ENCODE measurements at places on chromosomes 6 and 20.
A peak's percentile ranks its signal among the peaks of the same experiment; 100 is the strongest.

DNA sequence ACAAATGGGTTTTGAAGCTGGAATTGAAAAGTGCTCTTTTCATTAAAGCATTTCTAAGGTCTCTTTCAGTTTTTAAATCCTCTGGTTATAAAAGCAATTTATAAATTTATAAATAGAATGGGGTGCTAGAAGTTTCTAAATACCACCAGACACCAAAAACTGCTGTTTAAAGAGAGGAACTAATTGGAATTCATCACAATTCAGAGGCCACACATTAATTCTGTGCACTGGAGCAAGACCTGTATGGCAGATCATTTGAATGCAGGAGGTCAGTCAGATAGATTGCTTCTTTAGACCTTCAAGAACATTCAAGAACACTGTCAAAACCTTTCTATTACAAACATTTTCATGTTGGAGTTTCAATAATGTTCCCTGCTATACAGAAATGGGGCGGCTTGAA, 55.1 kb downstream of the ALDH8A1 start:
- no peak for DNase-seq

- no peak for DNase-seq
Measured at GRCh38 chr6:16503241-16503775, 258.0 kb downstream of the ATXN1 start.

DNA sequence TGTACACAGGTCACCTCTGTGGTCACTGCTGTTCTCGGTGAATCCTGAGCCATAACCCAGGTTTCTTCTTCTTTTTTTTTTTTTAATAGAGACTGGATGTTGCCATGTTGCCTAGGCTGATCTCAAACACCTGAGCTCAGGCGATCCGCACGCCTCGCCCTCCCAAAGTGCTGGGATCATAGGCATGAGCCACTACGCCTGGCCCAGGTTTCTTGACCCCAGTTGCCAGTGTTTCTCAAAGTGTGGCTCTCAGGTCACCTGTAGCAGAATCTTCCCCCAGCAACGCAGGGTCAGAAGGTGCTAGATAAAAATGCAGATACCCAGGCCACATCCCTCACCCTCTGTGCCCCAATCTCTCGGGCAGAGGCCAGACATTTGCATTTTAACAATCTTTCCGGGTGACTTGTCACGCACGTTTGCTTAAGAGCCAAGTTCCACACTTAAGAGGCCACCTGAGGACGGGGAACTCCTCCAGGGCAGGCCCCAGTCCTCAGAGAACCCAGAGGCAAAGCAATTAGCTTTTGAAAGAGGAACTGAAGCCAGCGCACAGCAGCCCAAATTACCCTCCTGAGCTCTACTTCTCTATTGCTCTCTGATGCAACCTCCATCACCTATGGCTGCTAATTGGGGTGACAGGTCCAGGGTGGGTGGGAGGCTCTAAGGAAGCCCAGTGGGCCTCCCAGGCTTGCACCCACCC, 81.8 kb downstream of the NFATC2 start:
- DNase-seq, result no peak

DNA sequence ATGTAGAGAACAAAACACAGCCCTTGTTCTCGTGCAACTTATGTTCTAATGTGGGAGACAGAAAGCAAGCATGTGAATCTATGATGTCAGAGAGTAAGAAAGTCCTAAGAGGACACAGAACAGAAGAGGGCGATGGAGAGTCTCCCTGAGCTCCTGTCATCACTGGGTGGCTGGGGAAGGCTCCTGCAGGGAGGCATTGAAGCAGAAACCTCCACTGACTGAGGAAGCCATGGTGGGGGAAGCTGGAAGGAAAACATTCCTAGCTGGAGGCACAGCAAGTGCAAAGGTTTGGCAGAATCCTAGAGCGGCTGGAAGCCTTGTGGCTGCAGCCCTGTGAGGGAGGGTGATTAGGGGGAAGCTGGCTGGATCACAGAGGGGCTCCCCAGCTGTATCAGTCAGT, 248.0 kb downstream of the CDH26 start:
- no peak for DNase-seq

DNA sequence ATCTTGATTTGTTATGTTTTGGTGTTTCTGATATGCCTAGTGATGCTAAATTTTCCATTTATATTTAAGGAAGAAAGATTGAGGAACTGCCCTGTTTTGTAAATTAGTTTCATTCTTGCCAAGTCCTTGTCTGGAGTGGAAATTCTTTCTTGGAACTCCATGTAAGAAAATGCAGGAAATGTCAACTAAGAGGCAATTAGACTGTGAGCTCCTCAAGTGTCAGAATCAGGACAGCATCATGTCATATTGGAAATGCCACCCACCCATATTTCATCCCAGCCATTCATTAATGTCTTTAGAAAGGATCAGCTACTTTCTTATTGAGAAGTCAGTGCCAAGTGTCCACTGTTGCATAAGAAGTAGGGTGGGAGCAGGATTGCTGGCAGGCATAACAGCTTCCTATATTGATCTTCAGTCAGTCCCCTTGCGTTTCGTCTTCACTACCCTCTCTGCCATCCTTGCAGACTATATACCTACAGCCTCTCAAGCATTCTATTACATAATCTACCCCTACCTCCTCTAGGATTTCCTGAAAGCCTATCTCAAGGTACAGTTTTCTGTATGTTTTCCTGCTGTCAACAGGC, 42.4 kb downstream of the HAO1 start:
- DNase-seq, result no peak

- DNase-seq, result no peak
Measured at GRCh38 chr6:101202867-101203374, 190.6 kb upstream of the GRIK2 start.

GRCh38 chr20:48632825-48633619, 194.8 kb downstream of the PREX1 start:
- no peak for DNase-seq

DNA sequence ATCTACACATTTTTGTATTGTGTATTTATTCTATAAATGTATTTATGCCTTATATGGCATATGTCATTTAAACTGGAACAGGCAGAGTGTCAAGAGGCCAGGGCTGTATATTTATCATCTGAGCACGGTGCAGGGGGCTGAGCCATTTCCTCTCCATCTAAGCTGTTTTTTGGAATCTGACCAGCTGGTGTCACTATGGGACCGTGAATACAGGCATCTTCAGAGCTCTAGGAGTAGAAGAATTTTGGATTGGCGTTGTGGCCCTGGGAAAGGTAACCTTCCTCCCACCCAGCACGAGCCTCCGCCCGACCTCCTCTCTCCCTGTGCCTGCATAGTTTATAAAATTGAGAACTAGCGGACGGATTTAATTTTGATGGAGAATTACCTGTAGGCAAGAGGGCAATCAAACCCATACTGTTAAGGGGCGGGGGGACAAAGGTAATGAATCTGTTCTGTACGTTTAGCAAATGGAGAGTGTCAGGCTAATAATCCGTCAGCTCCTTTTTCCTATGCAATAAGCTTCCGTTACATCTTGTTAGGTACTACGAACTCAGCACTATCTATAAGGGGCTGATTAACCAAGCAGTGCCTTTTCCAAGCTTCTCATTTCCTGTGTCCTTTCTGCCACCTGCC, 29.0 kb upstream of the EEF1E1 start:
- DNase-seq, result peak; percentile 8

DNA sequence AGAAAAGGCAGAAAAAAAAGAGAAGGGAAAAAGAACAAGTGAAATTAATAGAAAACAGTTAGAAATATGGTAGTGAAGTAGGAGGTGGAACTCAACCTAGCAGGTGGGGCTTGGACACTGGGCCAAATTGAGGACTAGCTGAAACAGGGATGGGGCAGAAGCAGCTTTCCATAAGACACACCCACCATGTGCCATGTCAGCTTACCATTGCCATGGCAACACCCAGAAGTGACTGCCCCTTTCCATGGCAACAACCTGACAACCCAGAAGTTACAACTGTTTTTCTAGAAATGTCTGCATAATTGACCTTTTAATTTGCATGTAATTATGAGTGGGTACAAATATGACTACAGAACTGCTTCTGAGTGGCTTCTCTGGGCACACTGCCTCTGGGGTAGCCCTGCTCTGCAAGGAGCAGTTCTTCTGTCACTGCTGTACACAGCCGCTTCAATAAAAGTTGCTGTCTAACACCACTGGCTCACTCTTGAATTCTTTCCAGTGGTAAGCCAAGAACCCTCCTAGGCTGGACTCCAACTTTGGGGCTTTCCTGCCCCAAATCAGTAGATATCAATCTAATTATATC, 35.9 kb upstream of the SLC24A3 start:
- no peak for DNase-seq

- no peak for DNase-seq
Measured at GRCh38 chr6:143689852-143690251, 12.1 kb downstream of the PHACTR2 start.

GRCh38 chr6:143598466-143599080, 79.2 kb upstream of the PHACTR2 start:
- no peak for DNase-seq

DNA sequence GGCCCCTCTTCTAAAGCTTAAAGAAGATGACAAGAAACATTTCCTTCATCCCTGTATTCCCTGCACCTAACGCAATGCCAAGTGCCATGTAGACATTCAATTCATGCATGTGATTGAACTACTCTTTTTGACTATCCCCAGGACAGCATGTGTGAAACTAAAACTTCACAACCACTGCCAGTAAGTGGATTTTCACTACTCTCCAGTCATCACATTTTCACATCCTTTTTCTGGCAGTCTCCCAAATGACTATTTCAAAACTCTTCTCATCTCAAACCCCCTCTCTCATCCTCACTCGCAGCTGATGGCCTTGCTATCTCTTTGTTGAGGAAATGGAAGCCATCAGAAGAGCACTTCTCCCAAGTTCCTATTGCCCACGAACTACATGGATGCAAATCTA, 122.6 kb downstream of the OPRM1 start:
- DNase-seq, result no peak

DNA sequence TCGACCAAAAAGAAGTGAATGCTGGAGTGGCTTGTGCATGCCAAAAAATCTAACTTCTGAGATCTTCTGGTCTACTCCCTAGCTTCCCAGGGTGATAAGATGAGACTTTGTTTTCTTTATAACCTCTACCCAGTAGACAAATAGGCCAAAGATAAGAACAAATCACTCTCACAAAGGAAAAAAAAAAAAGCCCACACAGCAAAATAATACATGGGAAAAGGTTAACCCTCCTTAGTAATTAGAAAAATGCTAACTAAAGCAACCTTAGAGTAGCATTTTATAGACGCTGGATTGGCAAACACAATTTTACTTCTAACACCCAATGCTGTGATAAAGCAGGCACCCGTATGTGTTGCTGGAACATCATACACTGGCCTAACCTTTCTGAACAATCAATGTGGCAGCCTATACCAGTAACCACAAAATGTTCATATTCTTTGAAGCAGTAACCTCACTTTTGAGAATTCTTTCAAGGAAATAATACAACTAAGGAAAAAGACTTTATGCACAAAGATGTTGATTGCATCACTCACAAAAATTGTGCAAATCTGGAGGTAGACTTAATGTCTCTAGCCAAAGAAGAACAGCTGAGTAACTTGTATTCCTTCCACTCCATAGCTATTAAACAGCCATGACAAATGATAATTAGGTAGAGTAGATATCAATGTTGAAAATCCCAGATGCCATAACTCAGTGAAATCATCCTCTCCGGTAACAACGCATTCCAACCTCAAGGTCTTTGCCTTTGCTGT, 116.3 kb upstream of the QKI start:
- no peak for DNase-seq

DNA sequence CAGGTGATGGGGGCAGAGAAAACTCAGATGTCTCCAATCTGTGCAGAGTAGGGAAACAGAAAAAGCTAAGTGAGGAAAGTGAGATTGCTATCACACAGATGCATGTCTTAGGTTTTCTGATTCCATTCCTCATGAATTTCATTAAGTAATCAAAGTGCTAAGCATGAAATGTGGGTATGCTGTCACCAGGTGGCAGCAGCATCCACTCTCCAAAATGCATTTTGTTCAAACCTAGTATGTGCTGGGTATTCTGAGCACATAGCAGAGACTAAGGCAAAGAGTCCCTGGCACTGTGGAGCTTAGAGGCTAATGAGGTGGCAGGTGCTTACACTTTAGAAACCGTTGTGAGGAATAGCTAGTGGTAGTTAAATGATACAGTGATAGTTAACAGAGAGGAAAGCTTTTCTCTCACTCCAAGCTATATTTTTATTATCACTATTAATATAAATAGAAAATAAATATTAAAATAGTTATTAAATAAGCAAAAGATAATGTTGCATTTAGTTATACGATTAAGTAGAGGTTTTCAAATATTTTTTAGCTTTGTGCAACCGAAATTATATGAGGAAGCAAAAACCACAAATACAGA, 179.5 kb downstream of the CDH26 start:
- DNase-seq, result peak; percentile 19

GRCh38 chr6:24517659-24518543, 23.1 kb downstream of the ALDH5A1 start:
- DNase-seq, result no peak

DNA sequence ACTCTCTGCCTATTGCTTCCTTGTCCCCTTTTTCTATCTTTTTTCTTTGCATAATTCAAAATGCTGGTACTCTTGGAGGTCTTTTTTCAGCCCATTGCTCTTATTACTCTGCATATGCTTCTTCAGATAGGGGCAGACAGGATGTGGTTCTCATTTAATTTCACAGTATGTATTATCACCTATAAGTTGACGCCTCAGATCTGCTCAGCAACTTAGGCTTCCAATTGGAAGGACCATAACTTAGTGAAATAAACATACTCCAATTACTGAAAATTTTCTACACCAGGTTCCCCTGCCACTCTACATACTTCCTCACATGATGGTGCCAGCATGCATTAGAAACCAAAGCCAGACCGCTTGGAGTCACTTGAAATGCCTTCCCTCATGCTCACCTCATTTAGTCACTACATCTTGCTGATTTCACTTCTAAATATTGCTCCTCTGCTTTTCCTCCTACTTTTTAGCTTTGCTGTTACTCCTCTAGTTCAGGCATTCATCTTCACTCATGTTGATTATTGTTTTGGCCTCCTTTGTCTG, 34.5 kb upstream of the AHI1 start:
- DNase-seq, result no peak

GRCh38 chr6:170289951-170290295, 955 bp downstream of the DLL1 start:
- DNase-seq, result no peak

DNA sequence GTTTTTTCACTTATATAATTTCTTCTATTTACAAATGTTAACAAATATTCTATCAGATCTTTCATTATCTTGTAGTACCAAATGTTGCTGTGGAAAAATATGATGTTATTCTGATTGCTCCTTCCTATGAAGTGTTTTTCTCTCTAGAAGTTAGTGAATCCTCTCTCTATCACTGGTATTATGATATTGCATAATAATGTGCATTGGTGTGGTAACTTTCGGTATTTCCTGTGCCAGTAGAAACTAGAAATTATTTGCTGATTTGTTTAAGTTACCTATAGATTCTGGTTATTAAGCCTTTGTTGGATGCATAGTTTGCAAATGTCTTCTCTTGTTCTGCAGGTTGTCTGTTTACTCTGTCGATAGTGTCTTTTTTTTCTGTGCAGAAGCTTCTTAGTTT, 342.5 kb downstream of the CENPW start:
- DNase-seq, result no peak

GRCh38 chr6:77430504-77430903, 32.8 kb downstream of the HTR1B start:
- DNase-seq, result no peak

- peak; percentile 6 for DNase-seq
Measured at GRCh38 chr6:7087491-7087979, 20.2 kb upstream of the RREB1 start.
